C1 segment of cervical spinal cord (tissue), 14 donors: ENCODE measurements at places on chromosomes 3 and 15.

- DNase-seq = no peak
These were observed 37.4 kb upstream of the FBXL22 start for GRCh38 chr15:63559753-63560152.

- DNase-seq = no peak
These were observed 263.3 kb downstream of the ABHD5 start for GRCh38 chr3:43953814-43954692.

DNA sequence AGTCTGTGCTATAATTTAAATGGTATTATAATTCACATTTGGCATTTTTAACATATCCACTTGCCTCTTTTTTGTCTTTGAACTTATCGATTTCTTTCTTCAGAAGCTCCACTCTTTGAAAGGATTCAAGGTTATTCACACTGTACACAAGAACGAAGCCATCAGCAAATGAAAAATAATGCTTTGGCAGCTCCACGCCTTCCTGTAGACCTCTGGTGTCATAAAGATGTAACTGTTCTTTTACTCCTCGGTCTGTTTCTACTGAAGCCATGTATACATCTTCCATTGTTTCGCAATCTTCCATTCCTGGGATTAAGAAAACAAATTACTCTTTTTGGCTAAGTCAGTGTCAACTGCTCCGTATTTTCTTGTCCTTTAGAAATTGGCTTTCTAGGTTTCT, 16.0 kb downstream of the NKIRAS1 start:
- no peak for DNase-seq

GRCh38 chr3:46300461-46300789, 53.5 kb upstream of the CCR2 start:
- DNase-seq = no peak

GRCh38 chr15:67068710-67069400, 3.5 kb downstream of the SMAD3 start:
- DNase-seq = no peak

GRCh38 chr3:51968883-51969678, 1.8 kb upstream of the PCBP4 start:
- no peak for DNase-seq

- DNase-seq = no peak
These were observed 59.4 kb downstream of the TMEM44 start for GRCh38 chr3:194573680-194574437.

- DNase-seq = no peak
These were observed 35.8 kb upstream of the FBN1 start for GRCh38 chr15:48681353-48681752.

- DNase-seq = no peak
These were observed 94.3 kb upstream of the SGO1 start for GRCh38 chr3:20280257-20280656.

- DNase-seq = no peak
These were observed 8.9 kb downstream of the GYG1 start for GRCh38 chr3:149000206-149000745.

GRCh38 chr15:71448688-71449114, 333.4 kb downstream of the THSD4 start:
- DNase-seq = peak; percentile 10

DNA sequence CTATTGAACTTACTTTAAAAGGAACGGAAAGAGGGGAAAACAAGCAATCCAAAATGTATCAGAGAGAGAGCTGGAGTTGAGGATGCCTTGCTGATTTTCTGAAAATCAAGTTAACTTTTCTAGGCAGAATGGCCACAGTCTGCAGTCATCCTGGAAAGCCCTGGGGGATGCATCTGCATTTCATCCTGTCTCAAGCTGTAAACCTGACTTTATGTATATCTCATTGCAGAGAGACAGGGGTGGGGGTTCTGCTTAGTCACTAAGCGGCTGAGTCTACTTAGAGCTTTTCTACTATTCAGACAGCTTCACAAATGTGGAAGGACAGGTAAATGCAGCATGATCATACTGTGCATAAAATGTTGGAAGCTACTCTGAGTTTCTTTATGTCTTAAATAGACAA, 41.4 kb downstream of the MRPS25 start:
- DNase-seq = no peak

DNA sequence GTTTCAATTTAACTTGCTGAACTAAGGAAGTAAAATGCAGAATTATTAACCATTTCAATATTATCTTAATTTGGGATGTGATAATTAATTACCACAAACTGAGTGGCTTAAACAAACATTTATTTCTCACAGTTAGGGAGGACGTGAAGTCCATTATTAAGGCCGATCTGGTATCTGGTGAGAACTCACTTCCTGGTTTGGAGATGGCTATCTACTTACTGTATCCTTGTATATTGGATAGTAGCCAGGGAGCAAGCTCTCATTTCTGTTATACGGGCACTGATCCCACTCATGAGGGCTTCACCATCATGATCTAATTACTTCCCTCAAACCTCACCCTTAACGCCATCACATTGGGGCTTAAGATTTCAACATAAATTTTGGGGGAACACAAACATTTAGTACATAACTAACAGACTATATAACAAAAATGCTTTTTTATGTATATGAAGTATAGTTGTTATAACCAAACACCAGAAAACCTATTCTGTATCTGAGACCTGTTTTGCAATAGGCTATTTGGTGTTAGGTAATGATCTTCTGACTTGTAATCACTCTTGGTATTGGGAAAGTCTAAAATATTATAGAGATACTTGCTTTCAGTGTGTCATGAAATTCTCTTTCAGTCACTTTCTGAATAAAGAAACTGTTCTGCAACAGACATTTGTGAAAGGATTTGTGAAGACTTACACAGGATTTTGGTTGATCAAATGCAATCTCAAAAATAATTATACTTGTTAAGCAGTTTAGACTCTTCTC, 4.7 kb upstream of the KPNA4 start:
- no peak for DNase-seq

GRCh38 chr3:10552631-10552943, 47.2 kb upstream of the ATP2B2 start:
- no peak for DNase-seq

- no peak for DNase-seq
These were observed 8.5 kb downstream of the MAP6D1 start for GRCh38 chr3:183816681-183817510.

- DNase-seq = no peak
These were observed 87.4 kb upstream of the C15orf39 start for GRCh38 chr15:75114327-75114726.

GRCh38 chr3:76570436-76571057, 469.4 kb upstream of the ROBO2 start:
- DNase-seq = no peak

DNA sequence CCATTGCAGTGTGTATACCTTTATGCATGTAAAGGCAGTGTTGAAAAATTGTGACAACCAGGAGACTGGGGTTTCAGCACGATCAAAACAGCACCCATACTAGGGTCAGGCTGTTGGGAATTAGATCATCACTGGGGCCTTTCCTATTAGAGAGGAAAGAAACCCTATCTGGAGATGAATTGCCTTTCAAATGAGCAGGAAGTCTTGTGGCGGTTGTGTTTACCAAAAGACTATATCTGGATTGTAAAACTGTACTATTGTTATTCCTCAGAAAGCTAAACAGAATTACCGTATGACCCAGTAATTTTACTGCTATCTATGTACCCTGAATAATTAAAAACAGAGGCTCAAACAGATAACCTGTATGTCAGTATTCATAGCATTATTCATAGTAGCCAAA, 10.1 kb downstream of the UBE2E1 start:
- no peak for DNase-seq

DNA sequence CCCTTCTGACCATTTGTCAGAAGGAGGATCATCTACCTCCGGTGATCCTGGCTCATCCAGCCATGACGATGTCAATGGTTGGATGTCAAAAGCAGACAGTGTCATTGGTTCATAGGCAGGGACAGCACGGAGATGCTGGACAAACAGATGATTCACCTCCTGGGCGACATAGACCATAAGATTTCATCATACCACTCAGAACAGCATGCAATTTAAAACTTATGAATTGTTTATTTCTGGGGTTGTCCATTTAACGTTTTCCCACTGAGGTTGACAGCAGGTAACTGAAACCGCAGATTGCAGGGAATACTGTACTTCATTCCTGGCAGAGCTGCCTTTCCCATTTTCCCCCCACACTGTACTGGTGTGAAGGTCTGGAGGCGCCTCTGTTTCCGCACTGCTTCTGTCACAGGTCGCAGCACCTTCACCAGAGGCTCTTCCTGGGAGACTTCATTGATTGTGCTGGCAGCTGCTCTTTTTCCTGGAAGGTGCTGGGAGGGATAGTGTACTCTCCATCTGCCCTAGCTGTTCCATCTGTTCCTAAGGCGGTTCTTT, 32.5 kb upstream of the TMOD3 start:
- DNase-seq = no peak

GRCh38 chr3:120853416-120853815, 54.6 kb upstream of the STXBP5L start:
- no peak for DNase-seq
